A172 (cell line): ENCODE measurements at places on chromosomes 11 and 22. TPM values are rescaled to one million over a fixed set of nuclear protein-coding genes. Genes with fewer than 3 reads are reported as not detected.

DNA sequence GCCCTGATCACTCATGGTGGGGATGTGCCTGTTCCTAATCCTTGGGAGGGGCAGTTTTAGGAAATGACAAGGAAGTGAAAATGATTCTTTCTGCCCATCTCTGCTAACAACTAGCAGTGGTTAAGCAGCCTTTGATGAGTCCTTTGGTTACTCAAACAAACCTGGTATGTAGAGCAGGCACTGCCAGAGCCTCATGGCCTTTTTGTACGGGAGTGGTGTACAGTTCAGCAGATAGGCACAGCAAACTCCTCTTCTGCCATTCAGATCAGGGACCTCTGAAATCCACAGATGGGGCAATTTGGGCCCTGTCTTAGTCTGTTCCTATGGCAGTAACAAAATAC, 66.2 kb downstream of the FZD4 start:
- no peak for DNase-seq

- DNase-seq: no peak
Measured at GRCh38 chr11:77725433-77725832, 87.8 kb upstream of the CLNS1A start.

DNA sequence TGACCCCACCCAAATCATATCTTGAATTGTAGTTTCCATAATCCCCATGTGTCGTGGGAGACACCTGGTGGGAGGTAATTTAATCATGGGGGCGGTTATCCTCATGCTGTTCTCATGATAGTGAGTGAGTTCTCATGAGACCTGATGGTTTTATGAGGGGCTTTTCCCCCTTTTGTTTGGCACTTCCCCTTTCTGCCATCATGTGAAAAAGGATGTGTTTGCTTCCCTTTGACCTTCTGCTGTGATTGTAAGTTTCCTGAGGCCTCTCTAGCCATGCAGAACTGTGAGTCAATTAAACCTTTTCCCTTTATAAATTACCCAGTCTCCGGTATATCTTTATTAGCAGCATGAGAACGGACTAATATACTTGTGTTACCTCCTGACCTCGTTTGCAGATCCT, 156.6 kb upstream of the MTNR1B start:
- DNase-seq: no peak

Gene PAMR1
- total RNA-seq: 0.43 and 0.53 TPM in 2 replicates

GRCh38 chr22:19277785-19278184, 13.7 kb downstream of the CLTCL1 start:
- DNase-seq: no peak

DNA sequence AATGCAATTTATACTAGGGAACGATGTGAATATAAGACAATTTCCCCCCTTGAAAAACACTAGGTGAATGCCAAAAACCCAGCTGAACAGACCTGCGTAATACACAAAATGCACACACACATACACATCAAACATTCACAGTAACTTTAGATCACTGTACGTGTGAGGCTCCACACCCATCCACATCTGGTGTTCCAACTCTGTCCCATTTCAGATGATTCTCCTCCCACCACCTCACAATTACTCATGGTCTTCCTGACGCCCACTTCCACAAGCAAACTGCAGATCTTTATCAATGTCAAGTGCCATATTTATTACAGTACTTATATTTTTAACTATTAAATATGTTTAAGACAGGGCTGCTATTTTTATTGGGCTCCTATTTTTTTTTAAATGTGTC, 57.8 kb upstream of the TENM4 start:
- no peak for DNase-seq

DNA sequence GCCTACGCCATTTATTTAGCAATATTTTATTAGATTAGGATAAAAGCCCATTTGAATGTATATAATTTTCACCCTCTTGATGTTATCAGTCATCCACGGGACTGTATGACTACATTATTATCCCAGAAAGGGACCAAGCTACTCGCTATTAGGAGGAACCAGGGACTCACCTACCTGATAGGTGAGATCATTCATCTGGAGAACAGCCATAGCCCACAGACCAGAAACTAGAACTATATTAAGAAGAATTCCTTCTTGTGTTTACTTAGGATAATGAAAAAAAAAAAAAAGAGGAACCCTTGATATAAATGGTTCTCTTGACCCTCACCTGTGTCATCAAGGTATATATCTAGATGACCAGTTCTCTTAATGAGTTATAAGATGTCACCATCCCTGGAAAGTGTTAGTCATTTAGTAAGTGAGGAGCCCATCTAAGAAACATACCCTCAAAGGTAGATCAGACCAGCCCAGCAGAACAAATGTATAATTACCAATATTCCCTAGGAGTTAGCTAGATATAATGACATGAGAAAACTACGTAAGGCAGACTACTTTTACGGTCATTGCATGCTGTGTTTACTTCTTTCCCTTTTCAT, 8.0 kb downstream of the SIK3 start:
- no peak for DNase-seq

Gene TEX54
- total RNA-seq: not detected in 2 replicates

DNA sequence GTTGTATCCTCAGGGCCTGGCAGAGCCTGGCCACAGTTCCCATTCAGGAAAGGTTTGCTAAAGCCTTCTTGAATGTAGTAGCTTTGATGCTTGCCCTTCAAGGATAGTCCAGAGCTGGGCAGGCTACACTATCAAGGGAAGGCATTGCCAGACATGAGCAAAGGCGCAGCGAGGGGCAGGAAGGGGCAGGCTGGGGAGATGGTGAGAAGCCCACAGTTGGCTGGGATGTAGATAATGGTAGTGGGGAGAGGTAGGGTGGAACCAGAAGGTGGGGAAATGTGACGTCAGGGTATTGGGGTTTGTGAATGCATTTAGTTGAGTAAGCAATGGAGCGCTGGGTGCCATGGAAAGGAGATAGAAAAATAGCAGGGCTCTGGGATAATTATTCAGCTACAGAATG, 28.6 kb downstream of the LRRC32 start:
- no peak for DNase-seq

DNA sequence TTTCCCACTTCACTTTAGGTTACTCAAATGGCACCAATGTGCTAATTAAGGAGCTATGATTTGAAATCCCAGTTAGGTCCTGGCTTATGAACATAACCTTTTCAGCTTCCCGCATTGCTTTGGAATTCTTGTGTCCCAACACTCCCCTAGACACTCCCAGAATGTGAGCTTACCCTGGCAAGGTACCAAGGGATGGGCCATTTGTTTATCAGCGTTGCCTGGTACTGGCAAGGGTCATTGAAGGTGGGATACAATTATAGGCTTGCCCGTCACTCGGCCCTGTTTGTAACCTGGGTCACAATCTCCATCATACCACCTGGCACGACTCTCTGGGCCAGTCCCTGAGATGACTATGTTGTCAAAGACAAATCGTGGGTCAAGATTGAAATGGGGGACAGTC, 5.4 kb downstream of the CSRP3 start:
- no peak for DNase-seq

DNA sequence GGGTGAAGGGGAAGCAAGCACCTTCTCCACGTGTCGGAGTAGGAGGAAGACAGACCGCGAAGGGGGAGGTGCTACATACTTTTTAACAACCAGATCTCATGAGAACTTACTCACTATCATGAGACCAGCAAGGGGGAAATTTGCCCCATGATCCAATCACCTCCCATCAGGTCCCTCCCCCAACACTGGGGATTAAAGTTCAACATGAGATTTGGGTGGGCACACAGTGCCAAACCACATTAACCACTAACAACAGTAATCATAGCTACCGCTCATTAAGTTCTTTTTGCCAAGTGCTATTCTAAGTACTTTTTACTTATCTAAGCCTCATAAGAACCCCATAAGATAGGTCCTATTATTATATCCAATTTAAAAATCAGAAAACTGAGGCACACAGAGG, 450.5 kb upstream of the DDI1 start:
- DNase-seq: no peak

DNA sequence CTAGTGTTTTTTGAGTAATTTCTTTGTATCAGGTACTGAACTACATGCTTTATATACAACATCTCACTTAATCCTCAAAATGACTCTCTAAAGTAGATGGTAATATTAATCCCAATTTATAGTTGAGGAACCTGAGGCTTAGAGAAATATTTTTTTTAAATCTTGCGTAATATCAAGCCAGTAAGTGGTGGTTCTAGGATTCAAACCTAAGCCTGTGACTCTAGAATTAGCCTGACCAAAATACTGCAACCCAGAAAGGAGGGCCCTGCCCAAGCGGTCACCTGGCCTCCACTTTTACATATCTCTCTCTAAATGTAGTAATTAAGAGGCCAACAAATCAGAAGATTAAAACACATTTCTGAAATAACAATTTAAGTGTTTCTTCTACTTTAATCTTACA, 28.6 kb downstream of the SLC36A4 start:
- no peak for DNase-seq

GRCh38 chr11:122663764-122664163, 8.2 kb downstream of the UBASH3B start:
- peak; percentile 16 for DNase-seq

DNA sequence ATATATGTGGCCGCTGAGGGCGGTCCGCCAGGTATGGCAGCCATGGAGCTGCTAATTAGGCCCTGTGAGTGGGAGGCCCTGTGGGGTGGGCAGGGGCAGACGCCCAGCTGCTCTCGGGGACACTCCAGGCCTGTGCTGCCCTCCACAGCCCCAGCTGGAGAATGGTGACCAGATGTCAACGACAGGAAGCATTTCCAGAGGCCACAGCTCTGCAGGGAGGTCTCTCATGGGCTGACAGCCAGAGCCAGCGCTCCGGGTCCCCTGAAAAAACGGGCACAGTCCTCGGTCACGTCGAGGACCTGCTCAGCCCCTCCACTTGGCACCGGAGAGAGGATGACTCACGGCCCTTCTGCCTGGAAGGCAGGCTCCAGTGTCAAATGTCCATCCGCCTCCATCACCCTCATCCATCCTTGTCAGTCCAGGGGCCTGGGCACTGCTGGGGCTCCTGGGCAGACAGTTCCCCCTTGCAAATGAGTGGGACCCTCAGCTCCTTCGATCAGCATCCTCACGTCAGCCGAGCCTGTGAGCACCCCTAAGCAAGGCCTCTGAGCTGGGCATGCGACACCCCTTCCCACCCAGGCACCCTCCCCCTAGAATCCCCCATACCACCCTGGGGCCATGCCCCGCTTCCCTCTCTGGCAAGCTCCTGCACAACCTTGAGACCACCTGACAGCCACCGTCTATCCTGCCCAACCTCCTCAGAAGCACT, 1.9 kb downstream of the BID start:
- peak; percentile 45 for DNase-seq
